Natural killer cell (primary cell): ENCODE measurements at places on chromosomes 2 and 18. TPM values are rescaled to one million over a fixed set of nuclear protein-coding genes. Genes with fewer than 3 reads are reported as not detected.

ABCG5 gene
- total RNA-seq = not detected

SPR gene
- total RNA-seq = 0.34 TPM

DNA sequence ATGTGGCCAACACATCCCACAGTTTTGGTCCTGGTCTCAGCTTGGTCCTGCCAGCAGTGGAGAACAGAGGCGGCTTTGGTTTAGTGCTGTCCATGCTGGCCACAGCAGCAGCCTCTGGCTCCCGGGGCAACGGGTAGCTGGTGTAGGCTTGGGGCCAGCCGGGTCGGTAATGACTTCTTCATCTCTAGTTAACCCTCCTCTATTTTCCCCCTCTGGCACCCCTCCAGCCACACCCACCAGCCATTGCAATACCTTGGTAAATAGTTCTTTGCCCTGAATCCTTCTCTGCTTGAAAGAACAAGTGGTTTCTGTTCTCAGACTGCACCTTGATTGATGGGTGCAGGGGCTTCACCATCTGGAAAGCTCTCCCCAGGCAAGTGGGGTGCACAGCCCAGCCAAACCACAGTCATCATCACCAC lies 31.7 kb upstream of the ZNF396 start:
- DNase-seq = no peak
- no peak overlapping the region for H3K27ac ChIP-seq
- no peaks in the 10 kb centered on the region for H3K36me3 ChIP-seq
- no peak overlapping the region for H3K4me3 ChIP-seq
- no peaks in the 10 kb centered on the region for H3K27me3 ChIP-seq

GRCh38 chr2:120981443-120981842 lies 245.8 kb downstream of the GLI2 start:
- DNase-seq = no peak
- no peaks in the 10 kb centered on the region for H3K36me3 ChIP-seq
- H3K27me3 ChIP-seq = no peaks in the 10 kb centered on the region
- H3K4me1 ChIP-seq = no peaks in the 10 kb centered on the region

DNA sequence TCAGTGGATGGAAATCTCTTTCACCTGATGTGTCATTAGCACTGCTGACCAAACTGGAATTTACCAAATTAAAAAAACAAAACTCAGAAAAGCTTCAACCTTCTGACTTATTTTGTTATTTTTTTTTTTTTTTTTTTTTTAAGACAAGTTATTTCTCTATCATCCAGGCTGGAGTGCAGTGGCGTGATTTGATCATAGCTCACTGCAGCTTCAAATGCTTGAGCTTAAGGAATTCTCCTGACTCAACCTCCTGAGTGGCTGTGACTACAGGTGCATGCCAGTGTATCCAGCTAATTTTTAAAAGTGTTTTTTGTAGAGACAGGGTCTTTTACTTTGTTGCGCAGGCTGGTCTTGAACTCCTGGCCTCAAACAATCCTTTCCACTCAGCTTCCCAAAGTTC lies 155.6 kb downstream of the LRRTM1 start:
- H3K27me3 ChIP-seq = no peaks in the 10 kb centered on the region
- no peak overlapping the region for H3K4me3 ChIP-seq
- no peak overlapping the region for H3K27ac ChIP-seq
- no peaks in the 10 kb centered on the region for H3K4me1 ChIP-seq
- no peak for DNase-seq

DNA sequence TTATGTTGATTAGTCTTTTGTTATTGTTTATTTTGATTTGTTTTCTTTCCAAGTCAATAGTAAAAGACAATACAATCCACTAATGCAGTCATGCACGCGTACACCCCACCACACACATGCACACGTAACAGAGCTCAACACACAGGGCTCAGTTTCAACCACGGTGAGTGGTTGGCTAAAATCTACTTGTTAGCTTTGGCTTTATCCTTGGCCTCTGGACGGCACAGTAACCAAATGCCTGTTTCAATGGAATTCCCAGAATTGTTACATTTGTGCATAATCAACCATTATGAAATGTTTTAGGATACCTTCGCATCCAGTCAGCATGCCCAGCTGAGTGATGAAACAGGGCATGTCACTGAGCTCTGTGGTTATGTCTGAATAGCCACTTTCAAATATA lies 53.2 kb downstream of the NYAP2 start:
- no peaks in the 10 kb centered on the region for H3K4me1 ChIP-seq
- DNase-seq = no peak
- H3K36me3 ChIP-seq = no peaks in the 10 kb centered on the region
- H3K27me3 ChIP-seq = no peaks in the 10 kb centered on the region
- H3K4me3 ChIP-seq = no peak overlapping the region
- H3K27ac ChIP-seq = no peak overlapping the region

TUBA3E gene
- total RNA-seq = not detected

- no peak overlapping the region for H3K27ac ChIP-seq
- H3K4me3 ChIP-seq = no peak overlapping the region
- no peaks in the 10 kb centered on the region for H3K27me3 ChIP-seq
- no peaks in the 10 kb centered on the region for H3K36me3 ChIP-seq
Measured at GRCh38 chr18:25557011-25557410, 205.0 kb upstream of the ZNF521 start.

GRCh38 chr18:37537868-37538525 lies 27.6 kb downstream of the CELF4 start:
- no peak overlapping the region for H3K4me3 ChIP-seq
- DNase-seq = no peak
- no peaks in the 10 kb centered on the region for H3K36me3 ChIP-seq

SLC1A4 gene
- total RNA-seq = 3.9 TPM

DNA sequence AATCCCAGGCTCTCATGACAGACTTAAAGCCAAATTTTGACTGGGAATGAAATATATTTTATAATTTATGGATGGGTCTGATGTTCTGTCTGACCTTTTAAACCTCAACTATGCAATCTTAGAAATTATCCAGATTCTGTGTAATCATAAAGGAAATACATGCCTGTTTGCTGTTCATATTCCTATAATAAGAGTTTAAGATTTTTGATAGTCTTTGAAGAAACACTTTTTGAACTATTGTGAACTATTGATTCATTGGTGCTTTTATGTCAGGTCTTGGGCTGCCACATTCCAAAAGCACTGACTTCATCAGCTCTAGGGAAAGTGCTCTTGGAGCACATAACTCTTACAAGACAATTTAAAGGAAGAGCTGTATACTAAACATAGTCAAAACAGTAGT lies 64.2 kb downstream of the CCDC150 start:
- no peak overlapping the region for H3K4me3 ChIP-seq
- H3K27me3 ChIP-seq = no peaks in the 10 kb centered on the region
- no peak for DNase-seq
- no peak overlapping the region for H3K27ac ChIP-seq
- no peaks in the 10 kb centered on the region for H3K36me3 ChIP-seq

DNA sequence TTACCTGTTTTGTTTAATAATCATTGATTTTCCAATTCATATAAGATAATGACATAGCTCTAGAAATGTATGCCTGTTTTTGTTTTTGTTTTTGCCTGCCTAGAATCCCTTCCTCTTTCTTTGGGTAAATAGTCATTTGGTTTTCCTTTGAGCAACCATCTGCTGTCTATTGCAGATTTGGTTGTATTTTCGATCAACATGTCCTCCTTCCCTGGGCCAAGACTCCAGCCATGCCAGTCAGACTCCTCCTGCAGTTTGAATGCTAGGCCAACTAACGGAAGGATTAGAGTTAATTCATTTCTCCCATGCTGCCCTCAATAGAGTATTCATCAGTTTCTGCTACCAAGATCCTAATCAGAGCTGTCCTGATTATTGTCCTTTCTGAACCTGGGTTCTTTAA lies 67.1 kb downstream of the MAIP1 start:
- no peak overlapping the region for H3K4me3 ChIP-seq
- H3K36me3 ChIP-seq = no peaks in the 10 kb centered on the region
- no peaks in the 10 kb centered on the region for H3K4me1 ChIP-seq
- no peaks in the 10 kb centered on the region for H3K27me3 ChIP-seq
- DNase-seq = no peak

DNA sequence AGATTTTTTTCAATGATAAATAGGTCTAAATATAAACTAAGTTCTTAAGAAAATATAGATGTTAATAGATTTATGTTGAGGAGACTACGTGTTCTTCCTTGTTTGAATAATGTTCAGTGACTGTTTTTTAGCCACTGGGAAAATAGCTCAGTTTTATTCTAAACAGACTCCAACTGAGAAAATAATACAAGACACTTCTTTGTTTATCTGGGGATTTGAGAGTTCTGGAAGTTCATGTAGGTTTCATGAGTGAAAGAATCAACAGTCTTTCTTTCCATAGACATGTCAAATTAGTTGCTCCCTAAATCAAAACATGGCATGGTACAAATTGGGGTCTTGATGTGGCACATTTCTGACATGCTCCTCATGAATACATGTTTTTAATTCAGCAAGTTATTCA lies 177.7 kb downstream of the MREG start:
- H3K4me3 ChIP-seq = no peak overlapping the region
- no peaks in the 10 kb centered on the region for H3K4me1 ChIP-seq
- H3K27me3 ChIP-seq = no peaks in the 10 kb centered on the region
- no peaks in the 10 kb centered on the region for H3K36me3 ChIP-seq

FAM110C gene
- 3.6 TPM for total RNA-seq

DNA sequence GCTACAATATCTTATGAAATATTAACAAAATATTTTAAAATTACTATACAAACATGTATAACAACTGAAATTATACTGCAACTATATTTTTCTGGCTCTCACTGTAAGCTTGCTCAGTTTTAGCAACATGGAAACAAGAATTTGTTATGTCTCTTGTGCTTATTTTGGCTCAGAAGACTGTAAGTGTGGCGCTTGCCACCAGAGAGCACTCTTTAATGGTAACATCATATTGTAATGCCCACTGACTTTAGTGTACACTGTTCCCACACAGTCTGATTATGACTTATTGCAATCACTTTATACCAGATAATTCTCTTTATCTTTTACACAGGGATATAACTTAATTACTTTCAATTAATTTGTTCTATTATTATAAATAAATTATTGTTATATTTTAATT lies 1500.6 kb upstream of the TMEFF2 start:
- no peaks in the 10 kb centered on the region for H3K36me3 ChIP-seq
- H3K4me1 ChIP-seq = no peaks in the 10 kb centered on the region
- H3K4me3 ChIP-seq = no peak overlapping the region
- H3K27me3 ChIP-seq = no peaks in the 10 kb centered on the region
- DNase-seq = no peak

DNA sequence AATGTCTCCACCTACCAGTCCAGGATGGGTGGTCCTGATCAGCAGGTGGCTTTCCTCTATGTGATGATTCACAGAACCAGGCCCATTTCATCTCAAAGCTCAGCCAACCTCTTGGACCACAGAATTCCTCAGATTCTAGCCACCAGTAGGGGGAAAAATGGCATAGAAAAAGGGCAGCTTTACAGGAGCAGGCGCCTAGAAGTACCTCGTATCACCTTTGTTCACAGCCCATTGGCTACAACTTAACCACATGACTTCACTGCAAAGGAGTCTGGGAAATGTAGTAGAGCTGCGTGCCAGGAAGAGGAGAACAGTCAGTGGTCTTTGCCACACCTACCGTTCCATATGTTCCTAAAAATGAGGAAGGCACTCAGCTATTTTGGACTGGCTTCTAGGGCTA lies 62.8 kb upstream of the DTNA start:
- no peak overlapping the region for H3K27ac ChIP-seq
- DNase-seq = no peak
- no peaks in the 10 kb centered on the region for H3K4me1 ChIP-seq
- no peaks in the 10 kb centered on the region for H3K36me3 ChIP-seq

GRCh38 chr18:51890762-51891161 lies 449.2 kb upstream of the DCC start:
- H3K27me3 ChIP-seq = no peaks in the 10 kb centered on the region
- no peak overlapping the region for H3K4me3 ChIP-seq
- no peaks in the 10 kb centered on the region for H3K36me3 ChIP-seq
- no peak for DNase-seq
- no peaks in the 10 kb centered on the region for H3K4me1 ChIP-seq

DNA sequence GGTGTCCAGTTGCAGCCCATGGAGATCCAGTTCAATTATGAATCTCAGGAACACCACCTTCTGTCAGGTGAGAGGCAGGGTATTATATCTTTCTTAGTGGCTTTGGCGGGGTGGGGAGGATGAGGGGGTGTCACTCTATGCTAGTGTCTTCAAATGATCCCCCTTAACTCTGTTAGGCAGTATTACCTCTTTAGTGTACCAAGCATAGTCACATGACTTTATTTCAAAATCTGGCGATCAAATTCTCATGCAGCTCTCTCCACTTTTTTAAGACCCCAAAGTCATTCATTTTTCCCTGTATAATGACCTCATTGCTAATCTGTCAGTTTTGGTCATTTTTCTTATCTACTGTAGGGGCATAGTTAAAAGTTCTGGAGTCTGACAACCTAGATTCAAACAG lies 1.1 kb upstream of the ZSCAN30 start:
- no peak for DNase-seq
- peaks cover 17% of the 10 kb centered on the region for H3K4me1 ChIP-seq
- H3K27ac ChIP-seq = peak overlapping the region; percentile 75
- no peaks in the 10 kb centered on the region for H3K27me3 ChIP-seq
- H3K36me3 ChIP-seq = peaks cover 11% of the 10 kb centered on the region

DNA sequence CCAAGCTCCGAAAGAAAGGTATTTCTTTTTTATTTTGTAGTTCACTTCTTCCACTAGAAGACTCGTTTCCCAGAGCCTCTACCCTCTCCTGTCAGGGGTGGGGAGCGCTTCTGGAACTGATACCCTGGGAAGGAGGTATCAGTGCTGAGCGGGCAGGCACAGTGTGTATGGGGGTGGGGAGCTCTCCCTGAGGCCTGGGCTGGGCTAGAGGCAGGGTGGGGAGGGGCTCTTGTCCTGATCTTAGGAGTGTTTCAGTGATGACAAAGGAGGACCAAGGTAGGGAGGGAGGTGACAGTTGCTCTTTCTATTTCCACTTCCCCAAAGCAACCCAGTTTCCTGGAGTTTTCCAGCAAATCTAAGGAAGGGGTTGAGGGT lies 65.4 kb downstream of the ARHGAP25 start:
- peaks cover 26% of the 10 kb centered on the region for H3K4me1 ChIP-seq
- H3K4me3 ChIP-seq = no peak overlapping the region
- H3K27ac ChIP-seq = no peak overlapping the region
- H3K27me3 ChIP-seq = no peaks in the 10 kb centered on the region

MATN3 gene
- total RNA-seq = not detected

DSG3 gene
- total RNA-seq = not detected

DNA sequence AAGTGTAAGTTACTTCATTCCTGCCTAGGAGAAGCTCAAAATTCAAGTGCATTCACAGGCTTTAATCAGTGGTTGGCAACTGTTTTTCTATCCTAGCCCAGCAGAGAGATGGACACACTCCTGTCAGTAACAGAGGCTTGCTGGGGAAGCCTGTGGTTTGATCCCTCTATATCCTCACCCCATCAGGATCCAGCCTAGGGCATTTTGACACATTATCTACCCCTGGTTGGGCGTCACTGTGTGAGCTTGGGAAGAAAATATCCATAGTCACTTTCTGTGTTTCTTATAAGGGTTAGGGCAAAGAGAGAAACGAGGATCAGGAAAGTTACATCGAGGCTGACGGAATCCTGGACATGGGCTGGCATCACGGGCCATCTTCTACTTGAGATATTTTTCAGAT lies 10.0 kb downstream of the NT5DC4 start:
- peaks cover 12% of the 10 kb centered on the region for H3K4me1 ChIP-seq
- no peaks in the 10 kb centered on the region for H3K36me3 ChIP-seq
- H3K27me3 ChIP-seq = no peaks in the 10 kb centered on the region
- no peak overlapping the region for H3K27ac ChIP-seq
- H3K4me3 ChIP-seq = no peak overlapping the region
- no peak for DNase-seq

IL1R1 gene
- 3.1 TPM for total RNA-seq

- no peaks in the 10 kb centered on the region for H3K27me3 ChIP-seq
- no peak overlapping the region for H3K4me3 ChIP-seq
- H3K36me3 ChIP-seq = no peaks in the 10 kb centered on the region
Measured at GRCh38 chr2:239369631-239370161, 31.1 kb downstream of the HDAC4 start.

- H3K4me1 ChIP-seq = peaks cover 6% of the 10 kb centered on the region
- H3K4me3 ChIP-seq = no peak overlapping the region
- DNase-seq = no peak
- H3K27me3 ChIP-seq = no peaks in the 10 kb centered on the region
- H3K27ac ChIP-seq = no peak overlapping the region
- H3K36me3 ChIP-seq = peaks cover 18% of the 10 kb centered on the region
Measured at GRCh38 chr2:36444216-36444936, 88.8 kb downstream of the CRIM1 start.
